ENCODE measurements at places on chromosomes 12 and 14.

- peak; percentile 60 for DNase-seq
These were observed 34.3 kb upstream of the TEX22 start for GRCh38 chr14:105363847-105364708.

DNA sequence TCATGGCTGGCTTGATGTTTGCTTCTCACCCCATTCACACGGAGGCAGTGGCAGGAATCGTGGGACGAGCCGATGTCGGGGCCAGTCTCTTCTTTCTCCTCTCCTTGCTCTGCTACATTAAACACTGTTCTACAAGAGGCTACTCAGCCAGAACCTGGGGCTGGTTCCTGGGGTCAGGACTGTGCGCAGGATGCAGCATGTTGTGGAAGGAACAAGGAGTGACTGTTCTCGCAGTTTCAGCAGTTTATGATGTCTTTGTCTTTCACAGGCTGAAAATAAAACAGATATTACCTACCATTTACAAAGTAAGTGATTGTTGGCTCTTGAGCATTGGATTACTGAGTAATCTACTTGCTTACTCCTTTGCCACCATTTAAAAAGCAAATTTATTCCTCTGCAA lies 170.6 kb downstream of the TMTC2 start:
- DNase-seq: no peak

GRCh38 chr12:68587448-68587873 lies 23.2 kb upstream of the RAP1B start:
- DNase-seq: peak; percentile 45

- peak; percentile 35 for DNase-seq
These were observed 155.5 kb upstream of the CCND2 start for GRCh38 chr12:4118017-4118510.

GRCh38 chr14:105316968-105317510 lies 2.5 kb downstream of the PACS2 start:
- DNase-seq: no peak

- no peak for DNase-seq
These were observed 57.9 kb downstream of the NAV3 start for GRCh38 chr12:77888611-77889010.

DNA sequence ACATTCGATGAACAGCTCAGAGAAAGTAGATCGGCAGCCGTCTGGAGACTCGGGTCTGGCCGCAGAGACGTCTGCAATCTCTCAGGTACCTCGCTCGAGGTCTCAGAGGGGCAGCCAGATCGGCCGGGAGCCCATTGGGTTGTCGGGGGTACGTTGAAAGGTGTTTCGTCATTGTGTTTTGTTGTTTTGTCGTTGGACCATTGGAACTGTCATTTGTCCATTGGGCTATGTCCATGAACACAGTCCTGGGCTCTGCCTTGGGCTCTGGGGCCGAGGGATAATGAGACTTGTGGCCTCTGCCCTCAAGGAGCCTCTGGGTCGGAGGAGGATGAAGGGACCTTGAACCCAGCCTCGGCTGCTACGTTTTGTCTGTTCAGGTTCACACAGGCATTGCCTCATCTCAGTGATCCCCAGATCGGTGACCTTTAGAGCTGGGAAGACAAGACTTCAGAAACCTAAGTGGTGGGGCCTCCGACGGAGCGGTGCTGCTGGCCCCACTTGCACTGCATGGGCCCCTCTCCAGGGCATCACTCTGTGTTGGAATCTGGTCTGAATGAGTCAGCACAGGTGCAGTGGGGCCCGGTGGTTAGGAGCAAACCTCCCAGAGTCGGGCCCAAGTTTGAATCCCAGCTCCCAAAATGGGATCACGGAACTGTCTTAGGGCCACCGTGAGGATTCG lies 23.6 kb upstream of the MLXIP start:
- no peak for DNase-seq

DNA sequence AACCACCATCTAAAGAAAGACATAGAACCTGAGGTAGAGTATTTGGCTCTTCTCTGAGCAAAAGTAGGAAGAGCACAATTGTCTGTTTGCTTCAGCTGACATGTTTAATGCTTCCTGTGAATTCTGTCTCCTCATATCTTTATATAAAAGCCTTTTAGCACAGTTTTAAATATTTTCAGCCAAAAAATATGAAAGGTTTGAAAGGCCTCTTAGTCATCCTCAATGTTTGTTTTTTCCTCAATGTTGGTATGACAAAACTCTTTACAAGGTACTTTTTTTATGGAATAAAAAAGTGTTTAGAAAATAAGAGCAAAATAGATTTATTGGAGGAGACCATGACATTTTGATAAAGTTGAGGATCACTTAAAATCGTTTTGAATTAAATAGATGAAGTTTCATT lies 360.9 kb downstream of the NAV3 start:
- DNase-seq: no peak

DNA sequence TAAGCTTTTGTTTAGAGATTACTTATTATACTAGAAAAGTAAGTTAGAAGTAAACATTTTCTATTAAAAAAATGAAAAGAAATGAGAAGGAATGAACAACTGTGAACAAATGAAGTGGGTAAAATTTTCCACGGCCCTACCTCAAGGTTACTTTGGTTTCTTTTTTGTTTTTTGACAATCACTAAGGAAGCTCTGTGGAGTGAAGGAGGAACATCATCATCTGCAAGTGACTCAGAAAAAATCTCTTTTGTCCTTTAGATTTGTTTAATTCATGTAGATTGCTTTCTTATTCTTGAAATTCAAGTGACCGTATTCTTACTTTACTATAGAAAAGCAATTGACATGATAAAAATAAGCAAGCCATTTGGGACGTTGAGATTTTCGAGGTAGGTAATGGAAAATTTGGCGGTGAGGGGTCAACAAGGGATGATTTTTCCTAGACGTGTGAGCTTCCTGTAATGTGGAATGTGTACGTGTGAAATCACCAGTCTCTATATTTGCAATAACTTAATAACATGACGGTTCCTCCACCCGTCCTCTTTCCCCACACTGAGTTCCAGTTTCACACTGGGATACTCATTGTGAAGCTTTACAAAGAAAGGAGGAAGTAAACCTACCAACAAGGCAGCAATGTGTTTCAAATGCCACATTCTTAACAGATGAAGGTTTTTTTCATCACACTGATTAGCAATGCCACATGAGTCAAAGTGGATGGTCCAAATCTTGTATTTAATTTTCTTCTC lies 62.3 kb upstream of the EGLN3 start:
- DNase-seq: no peak

DNA sequence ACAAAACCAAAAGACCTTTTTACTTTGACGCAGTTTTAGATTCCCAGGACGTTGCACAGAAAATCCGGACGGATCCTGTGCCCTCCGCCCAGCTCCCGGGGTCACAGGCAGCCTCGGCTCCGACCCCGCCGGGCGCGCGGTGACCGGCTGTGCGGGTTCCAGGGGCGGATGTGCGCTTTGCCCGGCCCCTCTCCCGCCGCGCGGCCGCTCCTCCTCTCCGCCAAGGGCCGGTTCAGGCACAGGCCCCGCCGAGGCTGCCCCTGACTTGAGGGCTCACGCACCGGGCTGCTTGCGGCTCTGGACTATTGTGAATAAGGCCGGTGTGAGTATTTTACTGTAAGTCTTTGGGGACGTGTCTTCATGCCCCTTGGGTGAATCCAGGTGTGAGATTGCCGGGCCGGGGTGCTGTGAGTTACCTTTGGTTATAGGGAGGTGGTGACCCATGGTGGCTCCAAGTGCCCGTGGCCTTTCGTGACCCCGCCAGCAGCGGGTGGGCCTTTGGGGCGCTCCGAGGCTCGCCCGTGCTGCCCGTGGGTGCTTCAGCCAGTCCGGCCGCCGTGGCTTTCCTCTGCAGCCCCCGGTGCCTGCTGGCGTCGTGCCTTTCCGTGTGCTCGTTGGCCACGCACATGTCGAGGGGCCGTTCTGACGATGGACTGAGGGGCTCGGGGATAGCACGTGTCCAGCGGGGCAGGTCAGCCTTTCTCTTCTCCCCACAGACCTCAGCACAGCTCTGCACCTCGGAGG lies 45.9 kb downstream of the NOC4L start:
- no peak for DNase-seq

DNA sequence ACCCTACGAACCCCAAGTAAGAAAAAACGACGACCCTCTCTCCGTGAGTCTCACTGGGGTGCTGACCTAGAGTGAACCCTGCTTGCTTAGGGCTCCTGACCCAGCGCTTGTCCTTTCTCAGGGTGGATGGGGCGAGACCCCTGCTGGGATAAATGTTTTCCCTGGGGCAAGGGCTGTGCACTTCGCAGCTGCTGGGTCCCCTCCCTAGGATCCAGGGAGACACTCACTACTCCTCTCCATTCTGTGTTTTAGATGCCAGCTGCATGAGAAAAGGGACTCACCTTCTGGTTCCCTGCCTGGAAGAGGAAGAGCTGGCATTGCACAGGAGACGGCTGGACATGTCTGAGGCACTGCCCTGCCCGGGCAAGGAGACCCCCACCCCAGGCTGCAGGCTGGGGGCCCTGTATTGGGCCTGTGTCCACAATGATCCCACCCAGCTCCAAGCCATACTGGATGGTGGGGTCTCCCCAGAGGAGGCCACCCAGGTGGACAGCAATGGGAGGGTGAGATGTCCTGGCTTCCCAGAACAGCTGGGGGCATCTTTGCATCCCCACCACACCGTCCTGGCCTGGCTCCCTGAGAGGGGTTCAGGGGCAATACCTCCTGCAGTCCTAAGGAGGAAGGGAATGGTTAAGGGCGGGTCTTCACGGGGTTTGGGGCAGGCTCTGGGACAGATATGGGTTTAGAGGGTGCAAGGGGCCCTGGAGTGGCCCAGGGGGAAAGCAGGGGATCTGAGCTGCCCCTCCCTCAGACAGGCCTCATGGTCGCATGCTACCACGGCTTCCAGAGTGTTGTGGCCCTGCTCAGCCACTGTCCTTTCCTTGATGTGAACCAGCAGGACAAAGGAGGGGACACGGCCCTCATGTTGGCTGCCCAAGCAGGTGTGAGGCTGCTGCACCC lies 663 bp downstream of the ANKRD33 start:
- no peak for DNase-seq

- no peak for DNase-seq
These were observed 226.6 kb upstream of the DIO3 start for GRCh38 chr14:101334656-101335055.

- no peak for DNase-seq
These were observed 14.6 kb upstream of the NUDT14 start for GRCh38 chr14:105195522-105196264.

GRCh38 chr14:28821993-28822392 lies 55.4 kb downstream of the FOXG1 start:
- DNase-seq: no peak

DNA sequence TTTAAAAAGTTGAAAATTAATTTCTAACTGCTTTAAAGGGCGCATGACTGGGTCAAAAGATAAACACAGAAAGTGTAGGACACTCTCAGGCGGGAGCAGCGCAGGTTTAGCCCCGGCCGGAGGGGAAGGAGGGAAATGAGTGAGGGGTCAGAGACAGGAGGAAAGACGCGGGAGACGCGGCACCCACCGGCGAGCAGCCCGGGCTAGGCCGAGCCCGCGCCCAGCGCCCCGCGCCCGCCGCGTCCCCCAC lies 591 bp downstream of the GXYLT1 start:
- DNase-seq: no peak

GRCh38 chr12:95838125-95838524 lies 20.6 kb upstream of the SNRPF start:
- no peak for DNase-seq

DNA sequence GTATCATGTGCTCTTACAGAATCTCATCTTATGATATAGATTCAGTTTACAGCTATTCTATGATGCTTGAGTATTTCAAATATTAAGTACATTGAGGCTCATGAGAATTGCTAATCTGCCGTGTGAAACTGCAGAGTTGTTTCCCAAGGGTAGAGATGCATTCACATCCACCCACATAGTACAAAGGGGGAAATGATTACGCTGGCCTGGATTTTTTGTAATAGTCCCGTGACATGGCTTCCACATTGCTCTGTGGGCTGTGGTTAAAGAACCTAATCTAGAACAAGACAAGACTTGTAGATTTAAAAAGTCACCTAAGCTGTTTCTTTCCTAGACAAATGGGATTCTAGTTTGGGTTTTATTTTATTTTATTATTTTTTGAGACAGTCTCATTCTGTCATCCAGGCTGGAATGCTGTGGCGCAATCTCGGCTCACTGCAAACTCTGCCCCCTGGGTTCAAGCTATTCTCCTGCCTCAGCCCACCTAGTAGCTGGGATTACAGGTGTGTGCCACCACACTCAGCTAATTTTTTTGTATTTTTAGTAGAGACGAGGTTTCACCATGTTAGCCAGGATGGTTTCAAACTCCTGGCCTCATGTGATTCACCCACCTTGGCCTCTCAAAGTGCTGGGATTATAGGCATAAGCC lies 13.0 kb upstream of the RIOX1 start:
- no peak for DNase-seq

DNA sequence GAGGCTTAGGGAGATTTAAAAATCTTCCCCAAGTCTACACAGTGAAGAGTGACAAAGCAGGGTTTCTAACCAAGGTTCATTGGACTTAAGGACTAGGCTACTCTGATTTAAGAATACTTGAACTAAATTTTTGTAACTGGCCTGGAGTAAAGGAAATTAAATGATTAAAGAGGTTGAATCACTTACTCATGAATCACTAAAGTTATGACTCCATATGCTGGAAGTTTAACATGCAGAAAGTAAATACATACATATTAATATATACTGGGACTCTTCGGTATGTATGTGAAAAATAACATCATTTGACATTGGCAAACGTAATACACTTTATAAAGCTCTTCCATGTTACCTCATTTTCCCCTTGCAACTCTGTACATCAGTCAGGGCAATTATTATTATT lies 322.9 kb downstream of the KCNH5 start:
- no peak for DNase-seq

DNA sequence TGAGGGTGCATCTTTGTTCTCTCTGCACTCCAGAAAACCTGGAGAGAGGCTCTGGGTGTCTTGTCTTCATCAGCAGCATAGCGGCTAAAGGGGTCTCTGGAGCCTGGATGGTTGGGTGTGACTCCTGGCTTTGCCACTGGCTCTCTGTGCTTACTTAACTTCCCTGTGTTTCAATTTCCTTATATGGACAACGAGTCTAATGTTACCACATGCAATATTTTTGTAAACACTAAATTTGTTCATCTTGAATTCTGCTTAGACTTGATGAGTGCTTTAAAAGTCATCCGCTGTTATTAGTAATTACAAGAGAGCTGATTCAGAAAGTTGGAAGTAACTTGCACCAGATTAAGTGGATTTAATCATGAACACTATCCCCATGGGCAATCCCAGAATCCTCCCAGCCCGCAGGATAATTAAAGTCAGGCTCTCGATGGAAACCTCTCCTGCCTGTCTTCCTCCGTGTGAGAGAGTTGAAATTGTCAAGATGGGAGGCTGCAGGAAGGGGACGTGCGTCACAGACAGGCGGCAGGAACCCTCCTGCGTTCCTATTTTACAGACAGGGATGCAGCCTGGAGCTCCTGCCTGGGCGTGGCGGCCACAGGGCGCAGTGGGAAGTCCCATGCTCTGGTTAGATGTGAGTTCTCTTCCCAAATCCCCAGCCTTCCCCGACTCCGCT lies 201.2 kb downstream of the TTC8 start:
- no peak for DNase-seq

- no peak for DNase-seq
These were observed 42.6 kb downstream of the KRT80 start for GRCh38 chr12:52149182-52149641.

GRCh38 chr12:113104953-113105510 lies 30.5 kb downstream of the RASAL1 start:
- no peak for DNase-seq

Data from CD4-positive, alpha-beta T cell treated with Interleukin-12 subunit alpha and Interleukin-12 subunit beta, for 1 hour (primary cell).